ENCODE measurements at places on chromosomes 2 and 18.

DNA sequence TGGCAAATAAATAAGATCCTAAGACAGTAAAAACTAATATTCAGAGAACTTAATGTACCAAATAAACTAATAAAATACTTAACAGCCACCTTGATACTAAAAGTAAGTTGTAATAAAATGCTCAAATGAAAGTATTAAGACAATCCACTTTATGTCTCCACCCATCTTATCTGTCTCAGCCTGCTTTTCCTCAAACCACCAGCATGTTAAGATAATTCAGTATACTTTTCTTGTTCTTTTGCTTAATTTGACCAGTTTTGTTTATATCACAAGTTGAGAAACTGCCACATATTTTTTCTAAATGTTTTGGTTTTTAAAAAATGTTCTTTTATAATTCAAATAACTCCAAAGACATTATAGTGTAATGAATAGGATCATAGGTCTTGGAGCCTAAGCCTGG lies 142.0 kb downstream of the MBD5 start:
- DNase-seq = no peak

- DNase-seq = no peak
Measured at GRCh38 chr2:168896783-168897182, 4.3 kb upstream of the G6PC2 start.

- DNase-seq = no peak
Measured at GRCh38 chr2:104654811-104655210, 199.1 kb upstream of the POU3F3 start.

GRCh38 chr18:48033790-48034650 lies 103.6 kb upstream of the SMAD2 start:
- DNase-seq = no peak

DNA sequence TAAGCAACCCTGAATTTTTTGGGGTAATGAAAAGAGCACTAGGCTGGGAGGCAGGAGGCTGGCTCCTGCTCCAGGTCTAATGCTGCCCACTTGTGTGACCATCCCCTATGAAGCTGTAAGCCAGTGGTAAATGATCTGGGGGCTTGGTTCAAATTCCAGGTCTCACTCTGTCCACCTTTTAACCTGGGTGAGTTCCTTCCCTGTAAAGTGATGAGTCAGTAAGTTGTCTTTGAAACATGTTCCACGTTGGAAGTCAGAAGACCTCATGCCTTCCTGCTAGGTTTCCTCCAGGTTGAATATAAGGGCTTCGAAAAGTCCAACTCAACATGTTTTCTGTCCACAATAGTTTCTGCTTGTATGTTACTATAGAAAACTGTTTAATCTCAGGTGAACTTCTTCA lies 160.9 kb upstream of the MYT1L start:
- no peak for DNase-seq

DNA sequence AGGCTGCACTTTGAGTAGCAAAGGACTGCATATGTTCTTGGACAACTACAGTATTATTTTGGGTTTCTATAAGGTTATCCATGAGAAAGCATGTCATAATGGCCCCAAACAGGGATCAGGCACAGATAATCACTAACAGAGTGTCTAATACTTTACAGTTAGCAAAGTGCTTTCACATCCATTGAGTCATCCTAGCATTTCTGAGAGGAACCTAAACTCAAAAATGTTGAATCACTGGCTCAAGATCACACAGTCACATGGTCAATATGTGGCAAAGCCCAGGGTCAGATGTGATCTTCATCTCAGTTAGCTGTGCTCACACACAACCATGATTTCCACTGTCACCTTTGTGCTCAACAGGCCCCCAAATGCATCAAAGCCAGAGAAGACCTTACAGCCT lies 156.1 kb upstream of the VRK2 start:
- no peak for DNase-seq

All from smooth muscle cell of the brain vasculature (primary cell).